ENCODE measurements at places on chromosomes 2 and 18.

DNA sequence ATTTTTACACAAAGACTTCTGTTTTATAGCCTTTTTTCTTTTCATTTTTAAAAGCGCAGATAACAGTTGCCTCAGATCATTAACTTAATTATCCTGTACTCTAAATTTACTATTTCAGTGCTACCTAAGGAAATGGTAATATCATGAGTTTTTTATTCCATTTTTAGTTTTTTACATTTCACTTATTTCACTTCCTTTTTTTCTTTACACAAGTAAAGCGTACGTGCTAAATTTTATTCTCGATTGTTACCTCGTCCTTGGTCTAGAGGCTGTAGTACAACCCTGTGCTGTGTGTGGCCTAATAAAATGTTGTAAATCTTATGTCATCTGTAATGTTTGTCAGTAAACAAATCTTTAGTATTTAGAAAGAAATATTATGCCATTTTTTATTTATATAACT is 49.2 kb downstream of the CRIM1 start:
- DNase-seq = no peak

DNA sequence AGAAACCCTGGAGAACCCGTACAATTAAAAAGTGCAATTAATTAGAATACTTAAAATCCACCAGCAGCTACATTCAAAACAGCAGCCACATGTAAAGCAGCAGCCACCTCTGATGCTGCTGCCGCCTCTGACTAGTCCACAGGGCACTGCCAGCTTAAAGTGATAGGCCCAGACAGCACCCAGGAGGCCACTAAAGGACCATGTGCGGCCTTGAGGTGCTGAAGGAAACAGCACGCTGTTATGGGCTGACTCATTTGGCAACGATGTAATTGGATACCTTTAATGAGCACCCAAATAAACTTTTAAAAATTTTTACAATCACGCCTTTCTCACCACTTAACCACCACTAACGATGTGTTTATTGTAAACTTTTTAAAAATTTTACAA is 209.3 kb upstream of the NCKAP5 start:
- no peak for DNase-seq

DNA sequence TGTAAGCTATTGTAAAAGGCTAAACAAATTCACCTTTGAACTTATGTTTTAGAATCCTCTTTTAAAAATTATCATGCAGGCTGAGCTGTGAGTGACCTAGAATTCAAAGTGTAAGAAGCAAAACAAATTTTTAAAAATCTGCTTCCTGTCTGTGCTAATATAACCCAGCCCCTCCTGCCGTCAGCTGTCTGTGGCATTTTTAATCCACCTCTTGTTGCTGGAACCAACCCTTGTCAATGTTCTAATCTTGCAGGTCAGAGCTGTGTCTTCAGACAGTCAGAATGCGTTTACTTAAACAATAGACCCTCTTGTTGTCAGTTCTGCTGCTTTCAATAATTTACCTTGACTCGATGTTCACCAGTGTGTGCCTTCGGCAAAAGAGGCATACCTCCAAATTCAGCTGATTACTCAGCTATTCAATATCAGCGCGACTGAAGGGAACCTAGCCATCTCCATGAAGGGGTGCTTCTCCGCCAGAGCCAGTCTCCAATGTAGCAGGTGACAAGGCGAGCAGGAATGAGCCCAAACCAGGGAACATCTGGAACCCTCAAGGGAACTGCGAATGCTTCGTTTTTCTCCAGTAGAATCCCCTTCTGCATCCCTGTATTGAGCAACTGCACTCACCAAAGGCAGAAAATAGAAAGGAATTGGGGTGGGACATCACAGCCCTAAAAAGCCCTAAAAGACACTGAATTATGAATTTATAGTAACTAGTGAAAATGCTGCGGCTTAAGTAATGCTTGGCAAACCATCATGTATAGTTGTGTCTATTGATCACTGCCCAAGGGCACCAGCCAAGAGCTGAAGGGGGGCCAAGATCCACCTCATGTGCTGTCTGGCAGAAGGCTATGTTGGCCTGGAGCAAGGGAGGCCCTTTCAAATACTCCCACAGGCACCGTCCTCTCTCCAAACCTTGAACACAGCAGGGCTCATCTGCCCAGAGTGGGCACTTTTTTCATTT is 62.5 kb downstream of the LYPD6B start:
- no peak for DNase-seq

GRCh38 chr18:78904179-78904531 is 75.5 kb upstream of the SALL3 start:
- DNase-seq = no peak

DNA sequence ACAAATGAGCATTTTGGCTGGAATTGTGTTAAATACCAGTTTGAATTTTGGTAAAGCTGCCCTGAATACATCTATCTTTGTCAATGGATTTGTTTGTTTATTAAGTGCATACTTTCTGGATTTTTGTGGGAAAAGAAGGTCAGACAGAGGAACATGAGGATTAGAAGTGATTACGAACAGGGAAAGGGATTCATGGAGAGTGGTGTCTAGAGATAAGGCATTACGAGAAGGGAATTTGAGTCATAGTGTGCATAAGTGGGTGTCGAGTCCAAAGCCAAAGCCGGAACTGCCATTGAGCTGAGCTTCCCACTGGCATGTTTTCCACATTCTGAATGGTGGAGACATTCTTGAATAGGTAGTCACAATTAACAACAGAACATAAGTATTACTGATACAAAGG is 68.9 kb upstream of the EFEMP1 start:
- no peak for DNase-seq

GRCh38 chr2:173231042-173231441 is 123.6 kb upstream of the CDCA7 start:
- DNase-seq = no peak

GRCh38 chr2:216525972-216526371 is 27.3 kb downstream of the RPL37A start:
- no peak for DNase-seq

DNA sequence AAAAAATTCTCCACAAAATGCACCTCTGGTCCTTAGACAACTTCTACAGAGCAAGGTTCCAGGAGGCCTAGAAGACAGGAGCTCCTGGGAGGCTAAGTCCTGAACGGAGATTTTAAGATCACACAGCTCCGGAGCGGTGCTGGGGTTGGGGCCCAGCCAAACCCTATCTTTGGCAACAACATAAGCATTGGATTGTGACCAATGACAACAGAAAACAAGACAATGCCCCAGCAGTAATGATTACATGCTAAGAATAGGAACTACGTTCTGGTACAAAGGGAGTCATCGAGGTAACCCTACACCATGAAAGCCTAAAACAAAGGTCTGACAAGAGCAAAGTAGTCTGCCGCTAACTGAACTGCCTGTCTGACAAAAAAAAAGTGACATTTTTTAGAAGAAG is 171.2 kb downstream of the CMPK2 start:
- no peak for DNase-seq

- no peak for DNase-seq
Observed at GRCh38 chr2:148519013-148519412, 125.5 kb upstream of the EPC2 start.

- DNase-seq = peak; percentile 93
Observed at GRCh38 chr18:21004726-21005125, 106.9 kb downstream of the ROCK1 start.

DNA sequence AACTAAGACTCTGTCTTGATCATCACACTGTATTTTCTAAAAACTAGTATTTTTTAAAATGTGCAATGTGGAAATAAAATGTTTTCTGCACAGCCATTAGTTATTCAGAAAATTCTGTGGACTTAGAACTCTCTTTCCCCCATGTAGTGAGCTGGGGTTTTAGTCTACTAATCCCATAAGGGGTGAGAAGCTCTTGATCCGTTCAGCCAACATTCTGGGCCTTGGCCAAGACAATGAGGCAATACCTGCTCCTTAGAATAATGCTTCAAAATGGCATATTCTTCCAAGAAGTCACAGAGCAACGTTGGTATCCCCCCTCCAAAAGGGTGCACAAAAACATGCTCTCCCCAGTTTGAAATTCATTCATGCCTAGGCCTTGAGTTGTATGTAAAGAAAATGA is 4.0 kb downstream of the REEP1 start:
- DNase-seq = no peak

DNA sequence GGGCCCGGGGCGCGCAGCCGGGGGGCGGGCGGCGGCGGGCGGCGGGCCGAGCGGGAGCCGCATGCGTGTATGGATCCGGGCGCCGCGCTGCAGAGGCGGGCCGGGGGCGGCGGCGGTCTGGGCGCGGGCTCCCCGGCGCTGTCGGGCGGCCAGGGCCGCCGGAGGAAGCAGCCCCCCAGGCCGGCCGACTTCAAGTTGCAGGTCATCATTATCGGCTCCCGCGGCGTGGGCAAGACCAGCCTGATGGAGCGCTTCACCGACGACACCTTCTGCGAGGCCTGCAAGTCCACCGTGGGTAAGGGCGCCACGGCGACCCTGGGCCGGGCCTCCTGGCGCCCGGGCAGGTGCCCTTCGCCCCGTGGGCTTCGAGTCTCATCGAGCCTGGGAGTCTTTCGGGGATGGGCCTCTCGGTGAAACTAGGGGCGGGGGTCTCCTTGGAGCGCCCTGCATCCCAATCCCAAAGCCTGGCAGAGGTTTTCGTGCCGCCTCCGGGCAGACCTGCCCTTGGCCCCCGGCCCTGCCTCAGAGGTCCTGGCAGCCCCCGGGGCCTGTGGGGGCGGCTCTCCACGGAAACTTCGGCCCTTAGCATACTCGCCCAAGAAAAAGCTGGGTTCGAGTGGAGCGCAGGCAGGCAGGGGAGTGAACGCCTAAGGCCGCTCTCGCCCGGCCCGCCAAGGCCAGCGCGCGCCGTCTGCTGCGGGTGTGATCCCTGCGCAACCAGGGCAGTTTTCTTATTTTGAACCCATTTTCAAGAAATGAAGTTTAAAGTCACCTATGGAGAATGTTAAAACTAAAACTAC is 622 bp downstream of the RAB12 start:
- peak; percentile 30 for DNase-seq

- DNase-seq = peak; percentile 67
Observed at GRCh38 chr2:20350041-20350712, 467 bp downstream of the PUM2 start.

- no peak for DNase-seq
Observed at GRCh38 chr2:128270672-128271596, 47.7 kb downstream of the HS6ST1 start.

GRCh38 chr2:133324150-133324561 is 244.1 kb downstream of the NCKAP5 start:
- peak; percentile 26 for DNase-seq

DNA sequence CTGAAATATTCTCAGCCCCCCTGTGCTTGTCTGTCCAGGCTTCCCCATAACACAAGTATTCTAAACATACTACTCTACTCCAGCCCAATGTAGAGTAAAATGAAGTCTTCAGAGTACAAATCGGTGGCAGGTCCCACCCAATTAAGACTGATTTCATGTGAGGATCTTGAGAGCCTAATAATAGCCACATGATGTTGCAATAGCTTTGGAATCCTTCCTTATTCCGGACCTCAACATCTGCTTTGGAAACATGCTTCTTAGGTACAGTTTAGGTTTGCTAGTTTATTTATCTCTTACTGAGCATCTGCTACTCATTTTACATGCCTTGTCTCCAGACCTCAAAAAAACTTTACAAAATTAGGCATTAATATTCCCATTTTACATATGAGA is 207.3 kb upstream of the RAB6C start:
- DNase-seq = no peak

GRCh38 chr2:88252646-88253045 is 82.5 kb downstream of the THNSL2 start:
- no peak for DNase-seq

GRCh38 chr2:69156624-69157023 is 143.6 kb downstream of the ANTXR1 start:
- no peak for DNase-seq

- no peak for DNase-seq
Observed at GRCh38 chr2:59560769-59561168, 992.7 kb downstream of the BCL11A start.

- DNase-seq = no peak
Observed at GRCh38 chr2:61786876-61787275, 67.0 kb downstream of the FAM161A start.

DNA sequence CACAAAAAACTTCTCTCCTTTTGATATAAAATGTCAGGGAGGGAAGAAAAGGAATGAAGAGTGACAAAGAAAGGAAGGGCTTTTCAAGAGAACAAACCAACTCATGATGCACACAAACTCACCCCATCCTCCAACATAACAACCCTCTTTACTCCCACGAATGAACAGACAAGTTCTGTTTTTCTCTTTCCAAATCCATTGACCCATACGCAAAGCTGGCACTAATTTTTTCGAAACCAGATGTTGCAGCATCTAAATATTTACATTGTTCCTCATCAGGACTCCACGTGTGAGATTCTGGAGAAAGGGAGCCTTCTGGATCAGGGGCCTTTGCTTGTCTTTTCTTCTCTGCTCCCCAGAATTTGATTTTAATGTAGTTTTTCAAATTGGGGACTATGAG is 143.3 kb upstream of the BCL2L11 start:
- no peak for DNase-seq

DNA sequence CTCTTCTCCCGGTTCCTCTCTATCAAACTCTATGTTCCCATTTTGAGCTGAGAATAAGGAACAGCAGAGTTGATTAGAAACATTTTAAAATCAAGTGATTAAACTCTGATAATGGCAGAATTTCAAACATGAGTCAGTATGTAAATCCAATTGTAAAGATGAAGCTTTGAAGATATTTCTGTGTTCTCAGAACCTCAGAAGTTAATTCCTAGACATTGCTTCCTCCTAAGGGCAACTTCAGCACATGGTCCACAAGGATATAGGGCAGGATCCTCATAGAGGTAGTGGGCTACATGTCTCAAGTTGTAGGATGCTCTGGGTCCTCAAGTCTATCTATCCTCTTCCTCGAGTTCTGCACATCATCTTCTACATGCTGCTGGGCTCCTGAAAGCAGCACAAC is 46.3 kb downstream of the QPCT start:
- DNase-seq = no peak

- no peak for DNase-seq
Observed at GRCh38 chr2:263022-263738, 652 bp downstream of the SH3YL1 start.

GRCh38 chr18:6219116-6219717 is 195.5 kb downstream of the L3MBTL4 start:
- DNase-seq = peak; percentile 74

DNA sequence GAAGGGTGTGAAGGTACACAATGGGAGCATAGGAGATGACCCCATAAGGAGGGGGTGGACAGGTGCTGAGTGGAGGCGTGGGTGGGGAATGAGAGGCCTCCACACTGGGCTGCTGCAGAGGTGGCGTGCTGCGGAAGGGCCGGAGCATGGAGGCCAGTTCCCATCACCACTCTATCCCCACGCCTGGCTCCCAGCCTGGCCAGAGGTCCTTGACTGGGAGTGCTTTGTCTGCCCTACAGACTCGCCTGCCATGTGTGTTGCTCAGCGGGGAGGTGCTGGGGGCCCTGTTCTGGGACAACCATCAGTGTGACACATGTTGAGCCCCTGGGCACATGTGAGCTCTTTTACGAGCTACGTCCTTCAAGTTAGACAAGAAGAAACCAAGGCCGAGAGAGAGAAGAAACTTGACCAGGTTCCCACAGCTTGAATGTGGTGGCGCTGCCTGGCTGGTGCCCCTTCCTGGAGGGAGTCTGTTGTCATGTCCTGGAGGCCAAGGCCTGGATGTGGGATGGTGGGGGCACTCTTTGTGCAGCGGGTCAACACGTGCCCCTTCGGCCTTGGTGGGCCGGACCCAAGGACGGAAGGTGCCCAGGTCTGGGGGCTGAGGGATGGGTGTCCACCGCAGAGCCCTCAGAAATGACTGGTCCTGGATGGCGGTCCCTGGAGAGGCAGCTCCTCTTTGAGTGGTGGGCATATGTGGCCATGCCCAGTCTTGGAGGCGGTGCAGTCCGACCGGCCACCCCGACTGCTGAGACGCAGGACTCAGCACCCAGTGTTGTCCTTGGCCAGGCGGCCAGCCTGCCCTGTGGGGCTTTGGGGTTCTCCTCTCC is 1.2 kb upstream of the INPP5D start:
- DNase-seq = no peak

All from cardiac muscle cell (in vitro differentiated cells and primary cell).